ENCODE measurements at places on chromosomes 7 and 10.

DNA sequence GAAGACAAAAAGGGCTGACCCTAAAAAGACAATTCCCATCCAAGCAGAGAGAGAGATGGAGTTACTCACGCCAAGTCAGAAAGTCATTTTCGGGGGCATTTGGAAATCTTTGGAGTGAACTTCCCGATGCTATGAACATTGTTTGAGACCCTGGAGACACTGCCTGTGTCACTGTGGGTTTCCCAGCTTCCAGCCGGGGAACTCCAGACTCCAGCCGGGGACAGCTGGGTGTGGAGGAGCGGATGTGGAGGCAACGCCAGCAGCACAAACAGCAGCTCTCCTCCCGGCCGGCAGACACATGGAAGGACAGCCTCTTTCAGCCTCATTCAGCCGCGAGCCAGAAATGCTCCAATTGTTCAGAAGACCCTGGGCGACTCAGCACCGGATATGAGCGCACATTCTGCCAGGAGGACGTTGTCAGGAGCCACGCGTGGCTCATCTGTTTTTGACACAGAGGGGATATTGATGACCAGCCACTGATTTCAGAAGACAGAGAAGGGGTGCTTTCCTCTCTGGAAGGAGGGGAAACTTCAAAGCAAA, 97.6 kb downstream of the PRPF18 start:
- no peak for DNase-seq

DNA sequence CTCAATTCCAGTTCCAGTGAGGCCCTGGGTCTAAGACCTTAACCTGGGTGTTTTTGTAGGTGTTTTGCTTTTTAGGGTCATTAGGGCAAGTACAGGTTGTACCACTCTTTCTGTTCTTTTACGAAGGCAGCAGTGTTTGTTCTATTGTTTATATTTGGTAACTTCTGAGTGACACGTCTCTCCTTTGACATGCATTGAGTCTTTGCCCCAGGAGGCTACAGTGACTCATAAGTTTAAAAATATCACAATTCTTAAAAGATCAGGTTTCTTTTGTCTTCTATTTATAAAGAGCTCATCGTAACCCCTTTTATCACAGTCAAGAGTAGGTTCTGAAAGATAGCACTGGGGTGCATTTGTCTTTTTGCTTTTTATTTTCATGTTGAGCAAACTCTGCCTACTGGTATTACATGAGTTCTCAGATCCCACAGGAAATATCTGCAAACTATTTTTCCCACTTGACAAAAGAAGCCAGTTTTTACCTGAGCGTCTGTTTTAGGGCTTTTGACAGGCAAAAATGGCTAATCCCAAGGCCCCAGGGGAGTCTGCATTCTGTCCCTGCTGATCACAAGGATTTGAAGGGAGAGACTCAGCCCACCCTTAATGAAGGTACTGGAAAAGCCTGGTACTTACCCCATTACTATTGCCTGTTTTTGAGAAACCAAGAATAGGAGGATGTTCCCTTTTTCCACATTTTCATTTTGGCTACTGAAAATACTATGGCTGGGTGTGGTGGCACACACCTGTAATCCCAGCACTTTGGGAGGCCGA, 7.9 kb downstream of the NUDT13 start:
- DNase-seq, result no peak

- no peak for DNase-seq
Observed at GRCh38 chr10:33542752-33543505, 208.5 kb upstream of the NRP1 start.

DNA sequence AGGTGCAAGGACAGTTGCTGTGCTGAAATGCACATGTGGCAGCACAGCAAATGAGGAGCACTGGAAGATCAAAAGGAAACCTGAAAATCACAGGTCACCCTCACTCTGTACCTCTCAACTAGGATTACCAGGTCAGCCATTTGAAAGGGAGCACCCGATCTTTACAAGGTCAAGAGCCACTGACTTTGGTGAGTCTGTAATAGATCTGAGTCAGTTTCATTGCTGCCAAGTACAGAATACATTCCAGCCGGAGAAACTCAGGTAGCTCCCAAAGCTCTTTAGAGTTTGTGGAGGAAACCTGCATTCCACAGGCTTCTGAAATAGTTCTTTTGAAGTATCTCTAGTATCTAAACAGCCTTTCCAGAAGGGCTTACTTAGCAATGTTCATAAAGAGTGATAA, 217.5 kb downstream of the SNX13 start:
- no peak for DNase-seq

GRCh38 chr7:3198316-3198715, 102.7 kb upstream of the SDK1 start:
- DNase-seq, result no peak

- DNase-seq, result no peak
Observed at GRCh38 chr10:83673316-83673715, 466.0 kb upstream of the GHITM start.

DNA sequence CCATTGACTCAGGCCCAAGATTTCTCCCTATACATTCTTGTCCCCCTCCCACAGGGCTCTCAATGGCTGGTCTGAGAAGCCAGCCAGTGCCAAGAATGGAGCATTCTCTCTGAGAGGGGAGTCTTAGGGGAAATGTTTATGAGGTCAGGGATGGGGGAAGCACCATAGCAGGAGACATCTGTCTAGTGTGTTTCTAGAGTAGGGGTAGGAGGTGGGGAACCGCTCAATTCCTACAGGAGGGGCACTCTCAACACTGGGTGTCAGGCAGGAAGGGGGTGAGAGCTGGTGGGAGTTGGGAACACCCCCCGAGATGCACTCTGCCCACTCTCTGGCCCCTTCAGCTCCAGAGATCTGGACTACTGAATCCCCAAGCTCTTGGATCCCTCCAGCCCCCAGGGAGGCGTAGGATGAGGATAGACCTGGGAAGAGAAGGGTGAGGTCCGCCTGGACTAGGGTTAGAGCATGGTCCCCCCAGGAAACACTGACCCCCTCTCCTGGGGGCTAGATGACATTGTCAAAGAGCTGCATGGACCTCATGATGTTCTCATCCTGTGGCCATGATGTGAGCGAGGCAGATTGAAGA, 8.7 kb upstream of the OGA start:
- no peak for DNase-seq

GRCh38 chr10:95447685-95448084, 113.5 kb downstream of the SORBS1 start:
- DNase-seq, result no peak

- DNase-seq, result no peak
Observed at GRCh38 chr7:86313842-86314241, 329.9 kb upstream of the GRM3 start.

- no peak for DNase-seq
Observed at GRCh38 chr7:96306385-96307125, 15.3 kb downstream of the SLC25A13 start.

DNA sequence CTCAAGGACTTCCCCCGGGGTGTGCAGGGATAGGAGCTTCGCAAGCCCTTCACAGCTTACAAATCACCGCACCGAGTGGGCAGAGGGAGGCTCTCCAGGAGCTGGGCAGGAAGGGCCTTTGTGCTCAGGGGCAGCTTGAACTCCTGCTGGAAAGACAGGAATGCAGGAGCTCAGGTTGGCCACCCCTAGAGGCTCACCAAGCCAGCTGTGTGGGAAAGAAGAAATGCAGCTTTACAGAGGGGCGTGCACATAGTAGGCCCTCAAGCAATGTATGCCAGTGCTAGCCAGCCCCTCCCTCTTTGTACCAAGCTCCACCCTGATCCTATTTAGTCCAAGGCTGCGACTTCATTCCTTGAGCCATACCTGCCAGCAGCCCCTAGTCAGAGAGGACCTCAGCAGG, 26.1 kb downstream of the STRA8 start:
- DNase-seq, result no peak

DNA sequence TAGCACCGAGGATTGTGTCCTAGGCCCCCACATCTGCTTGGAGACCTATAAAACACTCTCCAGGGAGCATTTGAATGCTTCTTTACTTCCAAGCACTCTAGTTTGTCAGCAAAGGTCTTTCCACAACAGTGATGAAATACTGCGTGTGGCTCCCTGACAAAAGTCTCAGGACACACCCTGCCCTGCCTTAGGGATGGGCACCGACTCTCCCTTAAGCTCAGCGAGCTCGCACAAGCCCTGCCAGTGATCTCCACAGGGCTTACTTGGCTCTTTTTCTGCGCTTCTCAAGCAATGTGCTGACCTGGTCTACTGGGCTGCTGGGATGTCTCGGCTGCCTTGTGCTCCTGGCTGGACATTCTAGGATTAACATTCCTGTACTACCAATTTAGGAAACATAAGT, 84.3 kb upstream of the MPP7 start:
- DNase-seq, result no peak

DNA sequence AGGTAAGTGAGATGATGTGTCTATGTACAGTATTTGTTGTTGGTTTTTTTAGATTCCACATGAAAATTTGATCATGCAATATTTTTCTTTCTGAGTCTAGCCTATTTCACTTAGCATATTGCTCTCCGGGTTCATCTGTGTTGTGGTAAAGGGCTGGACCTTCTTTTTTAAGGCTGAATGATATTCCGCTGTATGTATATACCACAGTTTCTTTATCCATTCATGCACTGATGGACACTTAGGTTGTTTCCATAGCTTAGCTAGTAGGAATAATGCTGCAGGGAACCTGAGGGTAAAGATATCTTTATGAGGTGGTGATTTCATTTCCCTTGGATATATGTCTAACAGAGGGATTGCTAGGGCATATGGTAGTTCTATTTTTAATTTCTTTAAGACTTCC, 80.8 kb downstream of the FAM107B start:
- DNase-seq, result no peak

GRCh38 chr7:150751702-150752101, 14.5 kb downstream of the GIMAP5 start:
- no peak for DNase-seq

- no peak for DNase-seq
Observed at GRCh38 chr10:63651864-63652263, 130.7 kb downstream of the REEP3 start.

DNA sequence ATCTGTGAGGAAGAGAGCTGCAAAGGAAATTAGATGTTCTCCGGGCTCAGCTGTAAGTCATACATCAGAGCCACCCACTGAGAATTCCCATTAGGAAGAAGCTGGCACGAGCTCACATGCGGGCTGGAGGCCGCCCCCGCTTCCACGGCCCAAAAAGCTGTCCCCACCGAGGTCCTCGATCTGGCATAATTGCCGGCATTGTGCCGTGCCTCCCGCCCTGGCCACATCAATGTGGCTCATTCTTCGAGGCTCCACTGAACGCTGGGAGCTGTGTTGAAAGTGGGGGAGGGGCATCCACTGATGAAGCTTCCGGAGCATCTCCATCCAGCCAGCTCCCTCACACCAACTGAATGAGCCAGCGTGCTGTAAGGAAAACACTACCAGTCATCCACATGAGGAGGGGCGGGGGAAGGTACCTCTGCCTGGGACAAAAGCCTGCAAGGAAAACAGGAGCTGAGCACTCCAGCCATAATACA, 173.1 kb downstream of the PTPRN2 start:
- DNase-seq, result no peak

- no peak for DNase-seq
Observed at GRCh38 chr10:123522702-123523312, 143.3 kb upstream of the GPR26 start.

DNA sequence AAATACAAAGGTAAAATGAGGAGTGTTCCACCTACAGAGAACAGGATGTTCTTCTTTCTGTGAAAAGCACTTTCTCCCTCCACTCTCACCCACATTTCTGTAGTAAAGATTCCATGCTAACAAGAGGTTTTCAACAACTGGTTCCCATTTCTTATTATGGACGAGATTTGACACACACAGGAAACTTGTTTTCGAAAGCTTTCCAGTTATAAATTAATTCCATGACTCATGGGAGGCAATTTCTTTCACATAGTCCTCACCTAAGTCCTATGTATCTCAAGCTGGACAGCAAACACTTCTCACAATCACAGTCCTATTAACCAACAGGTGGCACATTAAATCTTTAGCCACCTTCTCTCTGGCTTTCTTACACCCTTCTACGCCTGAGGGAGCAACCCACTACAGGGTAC, 24.5 kb downstream of the RAPGEF5 start:
- DNase-seq, result no peak

GRCh38 chr7:112172870-112173567, 33.2 kb downstream of the DOCK4 start:
- DNase-seq, result no peak

DNA sequence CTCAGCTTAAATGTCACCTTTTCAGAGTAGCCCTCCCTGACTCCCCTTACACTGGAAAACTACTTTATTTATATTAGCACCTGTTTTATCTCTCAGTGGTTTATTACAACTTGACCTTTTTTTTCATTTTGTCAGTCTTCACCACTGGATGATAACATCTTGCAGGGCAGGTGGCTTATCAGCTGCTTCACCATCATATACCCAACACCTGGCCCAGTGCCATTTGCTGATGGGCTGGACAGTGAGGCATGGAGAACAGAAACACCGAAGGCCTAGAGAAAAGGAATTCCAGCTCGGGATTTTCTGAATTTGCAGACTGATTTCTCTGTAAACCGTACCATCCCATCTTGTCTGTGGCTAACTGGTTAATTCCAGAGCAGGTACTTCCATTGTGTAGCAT, 48.5 kb downstream of the SORCS3 start:
- DNase-seq, result no peak

GRCh38 chr10:79248341-79249185, 98.7 kb upstream of the PPIF start:
- no peak for DNase-seq

- no peak for DNase-seq
Observed at GRCh38 chr7:30521532-30521931, 16.9 kb upstream of the GGCT start.

- DNase-seq, result no peak
Observed at GRCh38 chr10:71433768-71434744, 37.3 kb downstream of the CDH23 start.

GRCh38 chr10:126422567-126422966, 34.3 kb upstream of the ADAM12 start:
- no peak for DNase-seq

DNA sequence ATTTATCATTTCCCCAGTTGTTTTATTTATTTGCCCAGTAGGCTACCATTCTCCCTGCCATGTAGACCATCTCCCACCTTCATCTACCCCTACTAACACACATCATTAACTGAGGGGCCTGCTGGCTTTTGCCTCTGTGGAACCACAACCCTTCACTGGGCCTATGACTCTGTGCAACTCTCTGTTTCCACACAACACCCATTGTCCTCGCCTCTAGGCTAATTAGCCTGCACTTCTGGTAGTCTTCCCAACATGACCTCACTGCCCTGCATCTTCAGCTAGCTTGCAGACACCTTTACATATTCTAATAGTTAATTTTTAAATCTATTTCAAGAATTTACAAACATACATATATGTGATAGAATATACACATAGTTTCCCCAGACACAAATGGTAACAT, 7.5 kb downstream of the ANKIB1 start:
- DNase-seq, result no peak

DNA sequence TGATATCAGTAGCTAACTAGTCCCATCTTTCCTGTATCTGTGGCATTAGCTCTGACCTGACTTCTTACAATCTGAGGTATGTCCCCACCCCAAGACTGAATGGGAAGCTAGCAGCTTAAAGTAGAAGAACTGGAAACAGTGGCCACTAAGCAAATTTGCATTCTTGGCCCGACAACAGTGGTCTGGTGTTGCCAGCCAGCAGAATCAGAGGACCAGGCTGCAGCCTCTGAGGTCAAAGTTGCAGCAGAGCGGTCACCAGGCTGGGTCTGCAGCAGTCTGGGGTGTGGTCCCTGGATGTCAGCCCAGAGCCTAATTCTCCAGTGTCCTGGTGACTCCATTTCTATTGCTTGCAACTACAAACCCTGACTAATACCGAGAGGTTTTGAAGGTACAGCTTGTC, 26.3 kb downstream of the FAM107B start:
- DNase-seq, result no peak

- DNase-seq, result no peak
Observed at GRCh38 chr10:29353887-29354561, 65.2 kb downstream of the LYZL1 start.

- DNase-seq, result no peak
Observed at GRCh38 chr7:47506382-47507339, 75.2 kb downstream of the TNS3 start.

Measured in stimulated activated CD4-positive, alpha-beta T cell treated with anti-CD3 and anti-CD28 coated beads, Interleukin-4, amount 100 ng/mL, for 4 hours (primary cell).